Stimulated activated CD4-positive, alpha-beta T cell treated with anti-CD3 and anti-CD28 coated beads, Interleukin-15, amount 100 ng/mL, for 48 hours (primary cell): ENCODE measurements at places on chromosomes 12 and 14.

- no peak for DNase-seq
These were observed 191.1 kb downstream of the TMX1 start for GRCh38 chr14:51431033-51431709.

DNA sequence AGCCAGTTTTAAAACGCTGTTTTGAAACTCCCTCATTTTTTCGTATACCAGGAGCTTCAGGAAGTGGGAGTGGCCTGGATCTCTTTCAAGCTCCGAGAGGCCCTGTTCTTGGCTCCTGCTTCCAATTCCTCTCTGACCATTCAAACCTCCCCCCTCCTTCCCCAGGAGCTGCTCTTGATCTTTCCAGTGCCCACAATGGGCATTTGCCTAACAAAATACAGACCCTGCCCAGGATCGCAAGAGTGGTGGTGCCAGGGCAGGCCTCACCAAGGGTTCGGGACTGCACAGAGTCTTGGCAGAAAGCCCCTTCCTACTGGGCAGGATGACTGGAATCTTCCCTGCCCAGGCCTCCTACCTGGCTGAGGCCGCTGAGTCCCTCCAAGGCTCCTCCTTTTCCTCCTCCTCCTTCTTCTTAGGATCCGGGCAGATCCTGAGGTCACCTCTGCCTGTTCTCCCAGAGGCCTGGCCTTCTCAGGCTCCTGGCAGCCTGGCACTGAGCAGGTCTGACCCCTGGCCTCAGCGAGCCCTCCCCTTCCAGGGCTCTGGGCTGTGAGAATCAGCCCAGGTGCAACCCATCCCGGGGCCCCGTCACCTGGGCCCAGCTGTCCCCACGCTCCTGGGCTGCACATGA, 46.9 kb upstream of the NOS1 start:
- no peak for DNase-seq

DNA sequence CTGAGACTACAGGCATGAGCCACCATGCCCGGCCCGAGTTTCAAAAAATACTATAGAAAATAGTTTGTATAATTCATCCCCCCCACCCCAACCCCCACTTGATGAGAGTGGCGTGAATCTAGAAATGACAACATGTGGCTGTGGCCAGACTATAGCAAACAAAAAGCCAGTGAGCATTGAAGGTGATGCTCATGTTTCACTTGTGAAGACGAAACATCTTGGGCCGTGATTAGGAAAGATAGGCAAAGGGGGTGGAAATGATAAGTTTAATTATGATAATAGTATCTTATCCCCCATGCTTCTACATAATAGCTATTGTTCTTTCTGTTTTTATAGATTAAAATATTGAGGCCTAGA, 8.5 kb downstream of the BORCS5 start:
- no peak for DNase-seq

GRCh38 chr12:2845280-2845679, 10.4 kb upstream of the NRIP2 start:
- DNase-seq: no peak

DNA sequence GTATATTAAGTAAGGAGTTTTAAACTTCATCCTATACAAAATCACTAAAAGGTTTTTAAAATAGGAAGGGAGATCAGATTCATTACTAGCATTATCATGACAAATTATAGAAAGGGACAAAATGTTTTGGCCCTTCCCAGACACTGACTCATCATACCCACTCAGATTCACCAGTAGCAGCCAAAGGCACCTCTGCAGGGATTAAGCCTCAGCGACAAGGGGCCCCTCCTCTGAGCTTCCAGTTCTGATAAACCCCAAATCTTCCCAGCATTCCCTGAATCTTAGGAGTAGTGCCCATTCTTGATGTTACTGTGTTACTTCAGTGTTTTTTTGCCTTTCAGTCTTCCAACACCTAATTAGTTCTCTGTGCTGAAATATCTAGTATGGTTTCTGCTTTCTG, 14.5 kb downstream of the KRAS start:
- DNase-seq: no peak

DNA sequence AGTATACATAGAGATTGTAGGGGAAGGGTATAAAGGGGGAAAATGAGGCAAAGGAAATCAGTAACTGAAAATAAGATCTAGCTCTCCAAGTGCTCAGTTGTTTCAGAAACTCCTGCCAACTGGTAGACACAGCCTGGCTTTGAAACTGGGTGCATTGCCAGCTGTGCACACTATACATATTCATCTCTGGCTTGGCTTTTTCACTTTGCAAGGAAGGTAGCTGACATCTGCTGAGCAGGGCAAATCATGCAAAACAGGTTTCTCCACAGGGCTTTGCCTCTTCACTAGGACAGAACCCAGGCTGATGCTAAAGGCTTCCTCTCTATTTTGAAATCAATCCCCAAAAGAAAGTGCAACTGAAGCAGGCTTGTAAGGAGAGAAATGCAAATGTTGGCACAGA, 101.5 kb downstream of the HELB start:
- no peak for DNase-seq
